ENCODE measurements at places on chromosomes 1 and 21.

- peak; percentile 52 for DNase-seq
These were observed 25.6 kb upstream of the RGS13 start for GRCh38 chr1:192610112-192610889.

- DNase-seq, result peak; percentile 27
These were observed 54.9 kb downstream of the DMRTA2 start for GRCh38 chr1:50368179-50369007.

- DNase-seq, result peak; percentile 73
These were observed 66.4 kb upstream of the BTG3 start for GRCh38 chr21:17679002-17679600.

GRCh38 chr1:58778385-58779000 is 5.4 kb downstream of the JUN start:
- no peak for DNase-seq

- DNase-seq, result peak; percentile 44
These were observed 110.1 kb downstream of the SLC45A1 start for GRCh38 chr1:8427986-8428385.

- DNase-seq, result no peak
These were observed 1263.1 kb downstream of the KCNT2 start for GRCh38 chr1:195345149-195345548.

- DNase-seq, result no peak
These were observed 49.2 kb downstream of the MRPL39 start for GRCh38 chr21:25558123-25558522.

DNA sequence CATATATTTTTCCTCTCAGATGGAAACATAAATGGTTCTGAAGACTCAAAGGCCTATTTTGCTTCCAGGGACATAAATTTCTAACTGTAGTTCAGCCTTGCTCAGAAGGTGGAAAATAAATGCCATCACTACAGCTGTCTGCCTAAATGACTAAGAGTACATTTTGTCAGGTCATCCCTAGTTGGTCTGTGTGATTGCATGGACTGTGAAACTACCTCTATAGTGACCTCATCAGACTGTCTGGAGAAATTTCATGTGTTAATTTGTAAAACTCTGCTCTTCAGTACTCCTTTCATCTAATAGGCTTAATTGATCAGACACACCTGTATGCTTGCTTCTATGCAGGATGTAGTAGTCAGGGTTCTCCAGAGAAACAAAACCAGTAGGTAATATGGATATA is 886.9 kb downstream of the AMY1C start:
- no peak for DNase-seq

GRCh38 chr1:236066828-236067386 is 2.0 kb upstream of the NID1 start:
- peak; percentile 38 for DNase-seq

DNA sequence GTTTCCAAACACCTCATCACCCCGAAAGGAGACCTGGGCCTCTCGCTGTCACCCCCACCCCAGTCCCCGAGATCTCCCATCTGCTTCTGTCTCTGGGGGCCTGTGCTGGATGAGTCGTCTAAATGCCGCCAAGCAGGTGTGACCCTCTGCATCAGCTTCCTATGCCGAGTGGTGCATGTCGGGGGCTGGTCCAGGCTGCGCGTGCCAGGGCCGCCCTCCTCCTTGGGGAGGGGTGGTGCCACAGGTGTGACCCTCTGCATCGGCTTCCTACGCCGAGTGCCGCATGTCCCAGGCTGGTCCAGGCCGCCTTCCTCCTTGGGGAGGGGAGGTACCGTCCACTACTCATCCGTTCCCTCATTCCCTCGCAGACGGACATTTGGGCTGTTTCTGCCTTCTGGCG is 115.7 kb downstream of the PRDM16 start:
- no peak for DNase-seq

- peak; percentile 90 for DNase-seq
These were observed 19.2 kb downstream of the MAB21L3 start for GRCh38 chr1:116130356-116130755.

- no peak for DNase-seq
These were observed 51.3 kb downstream of the ZNHIT6 start for GRCh38 chr1:85656948-85657347.

- no peak for DNase-seq
These were observed 68.5 kb upstream of the DUSP10 start for GRCh38 chr1:221810406-221810805.

- DNase-seq, result peak; percentile 19
These were observed 24.9 kb downstream of the ATP5PF start for GRCh38 chr21:25709684-25710265.

DNA sequence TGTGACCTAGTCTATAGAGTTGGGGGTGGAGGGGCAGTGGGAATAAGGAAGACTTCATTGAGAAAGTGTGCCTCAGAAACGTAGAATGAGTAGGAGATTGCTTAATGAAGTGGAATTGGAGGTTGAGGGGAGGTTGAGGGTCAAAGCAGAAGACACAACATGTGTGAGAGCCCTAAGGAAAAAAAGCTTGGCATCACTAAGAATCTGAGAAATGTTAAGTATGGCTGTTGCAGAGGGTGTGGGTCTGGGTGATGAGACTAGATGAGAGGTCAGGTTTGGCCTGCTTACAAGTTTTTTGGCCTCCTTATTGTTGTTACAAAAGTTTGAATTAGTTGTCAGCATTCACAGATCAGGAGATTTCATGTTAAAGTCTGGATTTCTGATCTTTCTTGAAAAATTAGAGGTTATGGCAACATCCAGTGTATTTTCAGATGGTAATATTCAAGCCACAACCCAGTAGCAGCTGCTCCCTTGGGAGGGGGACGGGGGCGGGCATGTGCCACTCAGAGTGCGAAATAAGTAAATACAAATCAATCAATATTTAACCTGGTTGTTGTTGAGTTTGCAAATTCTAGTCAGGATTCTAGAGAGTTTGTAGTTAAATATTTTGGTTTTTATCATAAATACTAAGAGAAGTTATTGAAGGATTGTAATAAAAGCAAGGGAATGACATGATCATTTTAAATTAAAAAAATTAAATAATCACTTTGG is 4.3 kb downstream of the MAN1A2 start:
- no peak for DNase-seq

GRCh38 chr1:29860056-29860455 is 623.7 kb downstream of the PTPRU start:
- DNase-seq, result no peak

GRCh38 chr1:174337000-174337681 is 110.6 kb upstream of the GPR52 start:
- no peak for DNase-seq

DNA sequence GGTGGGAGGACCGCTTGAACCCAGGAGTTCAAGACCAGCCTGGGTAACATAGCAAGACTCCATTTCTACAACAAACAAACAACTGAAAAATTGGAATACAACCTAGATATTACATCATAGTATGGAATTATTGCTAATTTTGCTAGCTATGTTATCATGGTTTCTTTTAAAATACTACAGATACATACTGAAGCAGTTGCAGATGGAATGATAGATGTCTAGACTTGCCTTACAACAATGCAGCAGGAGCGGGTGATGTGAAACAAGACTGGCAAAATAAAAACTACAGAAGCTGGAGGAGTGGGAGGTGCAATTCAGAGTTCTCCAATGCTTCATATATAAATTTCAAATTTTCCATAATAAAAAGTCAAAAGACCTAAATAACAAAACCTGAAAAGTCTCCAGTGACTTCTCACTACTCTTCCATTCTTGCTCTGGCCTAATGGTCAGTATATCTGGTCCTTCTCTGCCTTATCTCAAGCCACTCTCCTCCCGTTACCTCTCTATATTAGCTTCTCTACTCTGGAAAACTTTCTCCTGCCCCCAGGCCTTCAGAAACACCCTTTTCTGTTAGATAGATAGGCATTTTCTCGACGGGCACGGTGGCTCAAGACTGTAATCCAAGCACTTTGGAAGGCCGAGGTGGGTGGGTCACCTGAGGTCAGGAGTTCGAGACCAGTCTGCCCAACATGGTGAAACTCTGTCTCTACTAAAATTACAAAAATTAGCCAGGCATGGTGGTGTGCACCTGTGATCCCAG is 28.5 kb upstream of the TMEM200B start:
- DNase-seq, result no peak

GRCh38 chr21:39363607-39364555 is 15.0 kb upstream of the HMGN1 start:
- peak; percentile 81 for DNase-seq

DNA sequence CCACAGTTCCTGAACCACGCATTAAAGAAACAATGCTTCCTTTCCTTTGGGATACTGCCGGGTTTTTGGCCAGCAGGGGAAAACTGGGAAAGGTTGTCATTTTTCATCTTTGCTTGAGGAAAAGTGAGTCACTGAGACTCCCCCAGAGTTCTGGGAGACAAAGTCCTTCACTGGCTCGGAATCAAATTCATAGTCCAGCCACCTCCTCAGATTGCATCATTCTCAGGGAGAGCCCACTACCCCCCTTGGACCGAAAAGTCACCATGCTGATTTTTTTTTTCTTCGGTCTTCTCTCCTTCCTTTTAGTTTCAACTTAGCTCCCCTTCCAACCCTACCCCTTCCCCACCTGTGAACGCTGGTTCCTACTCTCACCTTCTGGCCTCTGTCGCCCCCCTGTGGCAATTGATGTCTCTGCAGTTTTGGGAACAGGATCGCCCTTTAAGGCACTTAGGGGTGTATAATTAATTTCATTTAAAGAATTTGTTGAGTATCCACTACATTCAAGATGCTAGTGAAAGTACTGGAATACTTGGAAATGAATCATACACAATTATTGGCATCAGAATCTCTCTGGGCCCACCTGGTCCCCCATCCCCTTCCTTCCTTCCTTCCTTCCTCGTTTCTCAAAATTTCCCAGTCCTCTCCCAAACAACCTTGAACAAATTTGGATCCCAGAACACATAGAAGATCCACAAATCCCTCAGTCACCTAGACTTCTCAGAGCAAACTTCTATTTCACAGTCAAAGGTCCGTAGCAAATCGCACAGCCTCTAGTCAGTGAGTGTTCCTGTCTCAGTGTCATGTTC is 6.9 kb downstream of the ACKR1 start:
- DNase-seq, result peak; percentile 81

- no peak for DNase-seq
These were observed at the start of gene BCAN for GRCh38 chr1:156641761-156642264. Gene BCAN, plus strand, starts transcription at chr1:156642117. Its CDS starts 3,938 bp downstream, at chr1:156646055.

DNA sequence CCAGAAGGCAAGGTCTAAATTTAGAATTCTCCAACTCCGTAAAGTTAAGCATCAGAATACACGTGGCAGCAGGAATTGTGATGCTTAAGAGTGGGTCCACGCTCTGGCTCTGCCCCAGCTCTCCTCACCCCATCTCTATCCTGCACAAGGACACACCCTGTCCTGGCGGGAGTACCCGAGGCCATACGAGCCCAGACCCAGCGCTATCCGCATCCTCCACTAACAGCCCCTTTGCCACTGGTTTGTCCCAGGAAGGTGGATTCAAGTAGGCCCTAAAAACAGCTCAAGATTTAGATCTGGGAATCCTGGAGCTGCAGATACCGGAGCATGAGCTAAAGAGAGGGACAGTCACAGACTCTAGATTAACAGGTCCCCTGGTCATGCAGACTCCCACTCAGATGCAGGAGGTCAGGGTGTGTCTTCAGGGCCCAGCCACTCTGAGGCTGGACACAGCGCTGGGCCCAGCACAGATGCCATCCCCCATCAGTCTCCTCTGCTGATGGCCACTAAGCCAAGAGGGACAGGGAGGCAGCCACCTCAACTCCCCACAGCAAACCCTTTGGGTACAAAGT is 393.3 kb downstream of the NPHP4 start:
- no peak for DNase-seq

DNA sequence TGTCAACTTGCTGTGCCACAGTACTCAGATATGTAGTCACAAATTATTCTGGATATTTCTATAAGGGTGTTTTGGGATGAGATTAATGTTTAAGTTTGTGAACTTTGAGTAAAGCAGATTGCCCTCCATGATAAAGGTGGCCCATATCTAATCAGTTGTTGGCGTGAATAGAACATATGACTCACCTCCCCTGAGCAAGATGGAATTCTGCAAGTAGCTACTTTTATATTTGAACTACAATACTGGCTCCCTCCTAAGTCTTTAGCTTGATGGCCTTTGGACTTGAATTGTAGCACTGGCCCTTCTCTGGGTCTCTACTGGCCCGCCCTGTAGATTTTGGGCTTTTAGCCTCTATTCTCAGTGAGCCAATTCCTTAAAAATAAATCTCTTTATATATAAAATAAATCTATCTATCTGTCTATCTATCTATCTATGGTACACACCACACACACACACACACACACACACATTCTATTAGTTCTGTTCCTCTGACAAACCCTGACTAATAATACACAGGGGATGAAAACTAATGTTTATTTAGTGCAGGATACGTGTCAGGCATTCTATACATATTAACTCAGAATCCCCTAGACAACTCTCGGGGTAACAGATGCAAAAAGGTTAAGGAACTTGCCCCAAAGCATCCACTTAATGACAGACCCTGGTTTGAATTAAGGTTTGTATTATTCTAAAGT is 37.9 kb upstream of the PDC start:
- no peak for DNase-seq

DNA sequence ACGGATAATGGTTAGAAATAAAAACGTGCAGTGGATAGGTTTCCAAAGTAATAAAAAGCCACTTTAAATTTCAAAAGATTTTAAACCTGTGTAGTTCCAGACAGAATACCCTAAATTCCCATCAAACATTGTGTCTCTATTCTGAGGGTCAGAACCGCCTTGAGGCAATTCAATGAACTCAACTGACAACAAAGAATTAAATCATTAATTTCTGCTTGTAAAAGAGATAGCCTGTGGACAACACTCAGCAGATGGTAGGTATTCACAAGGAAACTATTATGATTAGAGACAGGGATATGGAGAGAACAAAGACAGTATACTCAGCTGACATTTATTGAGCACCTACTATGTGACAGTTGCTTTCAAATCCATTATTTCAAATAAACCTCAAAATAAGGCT is 35.1 kb upstream of the JUN start:
- DNase-seq, result no peak

DNA sequence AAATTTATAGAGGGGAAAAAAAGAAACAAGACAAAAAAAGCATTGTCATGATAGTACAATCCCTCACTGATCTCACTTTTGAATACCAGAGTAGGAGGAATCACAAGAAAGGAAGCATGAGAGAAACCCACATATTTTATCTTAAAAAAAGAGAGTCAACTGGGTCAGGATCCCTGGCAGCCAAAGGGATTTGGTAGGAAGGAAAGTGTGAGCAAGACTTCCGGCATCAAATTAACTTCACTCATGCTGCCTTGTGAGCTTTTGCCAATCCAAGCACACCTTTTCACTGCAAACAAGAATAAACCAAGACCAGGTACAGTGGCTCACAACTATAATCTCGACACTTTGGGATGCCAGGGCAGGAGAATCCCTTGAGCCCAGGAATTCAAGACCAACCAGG is 53.1 kb downstream of the SLC9C2 start:
- DNase-seq, result no peak

- DNase-seq, result peak; percentile 71
These were observed 7.0 kb downstream of the EFNA3 start for GRCh38 chr1:155085504-155086127.

- no peak for DNase-seq
These were observed 173.6 kb downstream of the PTGER3 start for GRCh38 chr1:70874063-70874462.

All from hematopoietic multipotent progenitor cell treated with erythropoietin and hydrocortisone succinate and interleukin-3 and kit ligand, for 8 days (in vitro differentiated cells).